ENCODE measurements at places on chromosomes 6 and 20.

DNA sequence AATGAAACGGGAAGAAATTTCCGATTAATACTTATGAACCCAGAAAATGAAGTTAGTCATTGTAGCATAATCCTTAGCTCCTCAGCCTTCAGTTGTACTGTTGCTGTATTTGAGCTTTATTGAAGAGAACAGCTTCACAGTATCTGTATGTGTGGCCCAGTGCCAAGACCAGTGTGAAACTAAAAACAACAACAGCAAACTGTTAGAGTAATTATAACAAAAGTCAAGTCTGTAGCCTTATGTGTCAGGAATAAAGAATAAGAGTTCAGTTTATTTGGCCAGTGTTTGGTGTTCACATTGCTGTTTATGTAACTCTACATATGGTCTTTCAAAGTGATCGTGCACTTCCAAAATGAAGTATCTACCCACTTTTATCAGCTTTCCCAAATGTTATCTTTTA lies 70.9 kb downstream of the ARID1B start:
- DNase-seq = no peak

DNA sequence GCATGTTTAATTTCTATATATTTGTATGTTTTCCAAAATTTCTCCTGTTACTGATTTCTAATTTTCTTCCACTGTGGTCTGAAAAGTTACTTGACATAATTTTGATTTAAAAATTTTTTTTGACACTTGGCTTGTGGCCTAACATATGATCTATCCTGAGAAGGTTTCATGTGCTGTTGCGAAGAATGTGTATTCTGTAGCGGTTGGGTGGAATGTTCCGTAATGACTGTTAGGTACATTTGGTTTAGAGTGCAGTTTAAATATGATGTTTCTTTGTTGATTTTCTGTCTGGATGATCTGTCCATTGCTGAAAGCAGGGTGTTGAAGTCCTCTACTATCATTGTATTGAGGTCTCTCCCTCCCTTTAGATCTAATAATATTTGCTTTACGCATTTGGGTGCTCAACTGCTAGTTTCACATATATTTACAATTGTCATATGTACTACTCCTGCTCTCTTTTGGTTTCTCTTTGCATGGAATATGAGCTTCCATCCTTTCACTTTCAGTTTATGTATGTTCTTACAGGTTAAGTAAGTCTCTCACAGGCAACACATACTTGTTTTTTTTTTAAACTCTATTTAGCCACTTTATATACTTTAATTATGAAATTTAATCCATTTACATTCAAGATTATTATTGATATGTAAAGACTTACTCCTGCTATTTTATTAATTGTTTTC lies 19.5 kb upstream of the EDN1 start:
- DNase-seq = no peak

DNA sequence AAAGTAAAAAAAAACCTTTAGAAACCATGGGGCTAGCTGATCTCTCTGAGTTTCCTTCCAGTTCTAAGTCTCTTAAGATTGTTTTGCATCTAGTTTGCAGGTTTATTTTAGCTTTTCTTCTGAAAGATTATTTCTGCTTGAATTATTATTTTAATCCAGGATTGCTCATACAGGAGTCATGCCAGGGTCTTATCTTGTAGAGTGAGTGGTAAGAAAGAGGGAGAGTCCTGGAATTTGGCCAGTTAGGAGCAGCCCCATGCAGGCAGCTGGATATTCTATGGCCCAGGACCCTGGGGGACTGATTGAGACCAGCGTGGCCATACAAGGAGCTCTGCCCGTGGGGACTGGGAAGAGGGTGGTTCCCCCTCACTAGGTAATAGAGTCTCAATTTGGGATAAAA lies 178.9 kb upstream of the HEY2 start:
- DNase-seq = no peak

DNA sequence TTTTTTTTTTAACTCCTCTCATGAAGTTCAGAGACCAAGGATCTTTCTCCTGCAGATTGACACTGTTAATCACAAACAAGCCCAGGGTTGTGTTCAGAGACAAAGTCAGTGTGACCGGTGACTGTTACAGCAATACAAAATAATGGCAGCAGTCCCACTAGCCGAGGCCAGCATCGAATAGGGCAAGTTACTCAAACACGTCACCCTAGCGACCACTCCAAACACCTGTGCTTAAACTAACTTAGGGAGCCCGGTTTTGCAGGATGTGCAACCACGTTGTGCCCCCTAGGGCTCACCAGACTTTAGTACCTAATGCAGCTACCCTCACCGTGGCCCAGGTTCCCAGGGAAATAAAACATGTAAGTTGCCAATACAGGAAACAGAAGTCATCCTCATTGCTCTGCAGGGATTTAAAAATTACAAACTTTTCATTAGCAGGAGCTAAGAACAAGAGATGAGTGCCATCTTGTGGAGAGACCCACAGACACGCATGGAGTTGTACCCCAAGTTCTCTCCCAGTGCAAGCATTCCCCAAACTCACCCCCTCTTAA lies 38.1 kb downstream of the FAM50B start:
- DNase-seq = no peak

DNA sequence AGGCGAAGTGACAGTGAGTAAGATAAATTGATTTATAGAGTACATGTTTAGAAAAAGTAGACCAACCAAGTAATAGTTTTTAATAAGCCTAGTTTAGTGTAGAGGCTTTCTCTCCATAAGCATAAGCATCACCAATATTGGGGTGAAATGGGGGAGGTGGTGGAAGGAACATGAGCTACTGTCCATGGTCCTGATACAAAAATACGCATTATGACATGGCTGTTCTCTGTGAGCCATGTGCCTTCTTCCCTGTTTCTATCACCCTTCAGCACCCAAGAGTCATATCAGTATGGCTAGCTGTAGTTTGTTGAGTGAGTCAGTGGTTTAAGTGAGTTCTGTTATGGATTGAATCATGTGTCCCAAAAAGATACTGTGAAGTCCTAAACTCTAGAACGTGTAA lies 150.8 kb downstream of the EDN1 start:
- DNase-seq = no peak

DNA sequence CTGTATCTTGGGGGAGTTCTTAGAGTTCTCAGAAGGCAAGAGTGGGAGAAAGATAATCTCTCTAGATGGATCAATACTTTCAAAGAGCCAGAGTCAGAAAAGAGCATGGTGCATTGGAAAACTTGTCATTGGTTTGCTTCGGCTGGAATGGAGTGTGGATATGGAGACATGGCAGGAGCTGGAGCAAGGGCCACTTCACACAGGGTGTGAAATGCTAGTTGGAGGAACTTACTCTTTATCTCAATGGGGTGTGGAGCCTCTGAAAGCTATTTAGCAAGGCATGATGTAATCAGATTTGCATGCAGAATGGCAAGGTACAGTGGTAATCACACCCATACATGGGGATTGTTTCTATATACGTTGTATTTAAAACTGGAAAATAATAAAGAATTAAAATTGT lies 31.5 kb upstream of the PAQR8 start:
- DNase-seq = no peak

DNA sequence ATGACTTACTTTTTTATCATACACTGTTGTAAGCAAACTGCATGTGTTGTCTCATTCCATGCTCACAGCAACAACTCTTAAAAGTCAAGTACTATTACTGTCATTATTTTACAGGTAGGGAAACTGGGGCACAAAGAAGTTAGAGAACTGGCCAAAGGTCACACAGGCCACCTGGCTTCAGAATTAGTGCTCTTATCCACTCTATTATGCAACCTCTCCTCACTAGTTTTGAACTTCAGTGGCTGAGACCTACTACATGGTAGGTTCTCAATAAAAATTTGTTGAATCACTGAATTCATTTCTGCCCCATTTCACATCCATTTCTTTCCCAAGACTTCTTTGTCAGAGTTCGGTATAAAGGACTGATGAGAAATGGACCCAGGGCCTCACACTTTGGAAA lies 2.3 kb upstream of the BTN3A3 start:
- DNase-seq = no peak

- no peak for DNase-seq
Observed at GRCh38 chr6:15730442-15730841, 67.6 kb upstream of the DTNBP1 start.

- DNase-seq = no peak
Observed at GRCh38 chr6:48626421-48626820, 515.4 kb upstream of the PTCHD4 start.

GRCh38 chr6:149860834-149861602 lies 3.1 kb downstream of the LRP11 start:
- no peak for DNase-seq
